ENCODE measurements at places on chromosomes 13 and 19.

DNA sequence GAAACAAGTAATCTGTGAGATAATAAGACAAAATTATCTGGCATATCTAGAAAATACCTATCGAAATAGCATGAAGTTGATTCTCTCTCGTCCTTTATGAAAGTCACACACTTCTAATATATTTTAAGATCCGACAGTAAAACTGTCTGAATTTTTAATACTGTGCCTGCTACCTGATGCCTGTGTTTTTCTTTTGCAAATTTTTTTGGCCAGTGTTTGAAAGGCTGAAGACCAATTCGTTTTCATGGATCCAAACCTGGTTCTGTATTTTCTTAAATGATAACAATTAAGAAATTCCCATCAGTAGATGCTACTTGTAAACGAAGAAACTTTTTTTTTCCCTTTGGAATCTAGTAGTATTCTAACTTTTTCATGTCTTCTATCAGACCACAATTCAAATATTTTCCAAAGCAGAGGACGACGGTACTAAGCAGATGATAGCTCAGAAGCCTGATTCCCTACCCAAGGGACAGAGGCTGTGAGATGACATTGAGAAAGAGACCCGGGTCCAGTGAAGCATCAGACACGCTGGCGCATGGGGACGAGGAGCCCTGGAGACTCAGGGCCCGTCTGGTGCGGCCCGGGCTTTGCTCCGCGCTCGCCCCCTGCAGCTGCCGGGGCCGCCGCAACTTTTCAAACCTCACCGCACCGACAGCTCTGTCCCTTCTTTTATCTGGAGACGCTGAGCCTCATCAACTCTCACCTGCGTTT, 49.5 kb upstream of the PABPC3 start:
- DNase-seq, result no peak

GRCh38 chr13:76965759-76966421, 17.6 kb downstream of the ACOD1 start:
- no peak for DNase-seq

GRCh38 chr13:75779393-75779792, 143.3 kb downstream of the LMO7 start:
- no peak for DNase-seq

- no peak for DNase-seq
Observed at GRCh38 chr13:26435646-26436045, 121.8 kb upstream of the WASF3 start.

DNA sequence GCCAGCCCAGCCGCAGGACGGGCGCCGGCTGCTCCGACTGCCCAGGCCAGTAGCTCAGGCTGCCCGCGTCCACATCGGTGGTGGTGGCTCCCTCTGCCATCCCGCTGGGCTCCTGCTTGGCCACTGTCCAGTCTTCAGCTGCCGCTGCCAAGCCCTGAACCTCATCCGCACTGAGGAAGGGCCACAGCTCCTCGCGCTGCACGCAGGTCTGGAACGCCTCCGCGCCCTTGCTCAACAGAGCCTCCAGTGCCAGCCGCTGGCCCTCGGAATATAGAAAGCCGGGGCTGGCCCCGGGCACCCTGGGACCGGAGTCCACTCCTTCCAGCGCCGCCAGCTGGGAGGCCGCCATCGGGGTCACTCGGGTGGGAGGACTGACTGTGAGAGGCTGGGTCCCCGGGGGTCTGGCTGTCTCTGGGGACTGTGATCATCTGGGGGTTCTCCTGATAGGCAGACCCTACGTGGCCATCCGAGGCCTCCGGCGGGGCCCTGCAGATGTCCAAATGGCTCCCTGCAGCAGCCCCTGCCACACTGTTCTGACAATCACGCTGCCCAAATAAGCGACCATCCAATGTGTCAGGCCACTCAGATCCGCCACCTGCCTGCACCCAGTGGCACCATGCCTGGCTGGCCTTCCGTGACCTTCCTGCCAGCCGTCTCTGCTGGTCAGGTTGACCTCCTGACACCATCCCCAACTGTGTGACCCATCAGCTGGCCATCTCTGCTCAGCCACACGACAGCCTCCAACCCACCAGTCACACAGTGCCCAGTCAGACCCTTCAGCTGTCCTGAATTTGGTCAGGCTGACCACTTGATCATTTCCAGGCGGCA, 1.6 kb downstream of the FAM83E start:
- peak; percentile 18 for DNase-seq

DNA sequence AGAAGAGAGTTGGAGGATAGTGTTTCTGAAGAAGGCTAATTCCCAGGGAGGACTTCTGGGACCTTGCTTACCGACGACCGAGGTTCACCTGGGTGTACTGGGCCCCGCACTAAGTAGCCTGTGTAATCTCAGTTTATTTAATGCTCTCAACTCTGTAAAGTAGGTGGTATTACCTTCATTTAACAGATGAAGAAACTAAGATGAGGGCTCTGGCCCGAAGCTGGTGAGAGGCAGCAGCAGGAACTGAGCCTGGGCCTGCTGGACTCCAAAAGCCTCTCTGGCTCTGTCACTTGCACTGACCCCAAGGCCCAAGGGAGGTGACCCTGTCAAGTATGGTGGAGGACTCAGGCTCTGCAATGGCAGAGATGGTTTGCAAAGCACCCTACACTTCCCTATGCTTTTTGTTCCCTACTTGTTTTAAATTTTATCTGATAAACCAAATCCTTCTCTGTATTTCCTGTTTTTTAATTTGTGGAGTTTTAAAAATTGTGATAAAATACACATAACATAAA, 50.6 kb downstream of the GGACT start:
- DNase-seq, result no peak

GRCh38 chr19:40165362-40165937, 25.8 kb upstream of the MAP3K10 start:
- no peak for DNase-seq

DNA sequence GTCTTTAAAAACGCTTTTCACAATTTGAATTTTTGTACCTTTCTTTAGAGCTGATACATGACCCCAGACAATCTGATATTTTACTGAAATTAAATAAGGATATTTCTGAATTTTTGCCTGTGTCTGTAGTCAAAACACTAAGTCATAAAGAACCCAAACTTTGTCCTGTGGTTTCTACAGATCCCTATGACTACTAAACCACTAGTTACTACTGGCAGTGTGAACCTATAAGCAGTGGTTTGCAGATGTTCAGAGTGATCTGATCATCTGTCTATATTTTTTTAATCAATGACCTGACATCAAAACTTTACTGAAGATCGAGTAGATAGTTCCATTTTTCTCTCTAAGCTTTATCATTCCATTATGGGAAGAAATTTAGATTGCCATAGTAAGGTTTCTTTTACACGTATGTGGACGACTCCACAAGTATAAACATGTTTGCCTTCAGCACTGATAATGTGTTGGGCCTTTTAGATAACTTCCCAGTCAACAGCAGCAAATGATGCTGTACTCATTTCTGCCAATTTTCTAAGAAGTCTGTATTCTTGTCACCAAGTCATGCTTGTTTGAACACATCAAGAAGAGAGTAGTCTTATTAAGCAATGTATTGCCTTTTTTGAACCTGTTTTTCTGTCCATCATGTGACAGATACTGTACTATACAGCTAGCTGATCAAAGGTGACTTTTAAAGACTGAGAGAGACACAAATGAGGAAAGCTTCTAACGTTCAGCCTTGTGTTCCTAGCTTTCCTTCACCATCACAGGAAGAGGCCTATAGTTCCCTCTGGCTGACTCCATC, 21.8 kb downstream of the POLR1D start:
- DNase-seq, result no peak

- no peak for DNase-seq
Observed at GRCh38 chr19:8690753-8691539, 7.6 kb downstream of the ACTL9 start.

- no peak for DNase-seq
Observed at GRCh38 chr19:35149463-35149862, 5.1 kb upstream of the FXYD5 start.

DNA sequence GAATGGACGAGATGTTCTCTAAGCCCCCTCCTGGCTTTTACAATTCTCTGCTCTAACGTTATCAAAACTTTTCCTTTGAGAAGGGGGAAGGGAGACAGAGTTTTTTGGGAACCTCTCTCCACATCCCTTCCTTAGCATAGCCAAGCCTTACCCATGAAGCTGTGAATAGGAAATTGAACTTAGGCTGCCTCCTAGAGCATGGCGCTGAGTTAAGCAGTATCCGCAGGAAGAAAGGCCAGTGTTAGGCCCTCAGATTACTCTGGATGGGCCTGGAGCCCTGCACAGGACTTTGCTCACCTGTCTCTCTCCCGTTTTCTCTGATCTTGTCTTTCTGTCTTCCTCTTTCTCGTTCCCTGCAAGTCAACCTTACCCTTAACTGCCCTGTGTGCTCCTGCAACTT, 39.6 kb downstream of the CYP2B6 start:
- no peak for DNase-seq

DNA sequence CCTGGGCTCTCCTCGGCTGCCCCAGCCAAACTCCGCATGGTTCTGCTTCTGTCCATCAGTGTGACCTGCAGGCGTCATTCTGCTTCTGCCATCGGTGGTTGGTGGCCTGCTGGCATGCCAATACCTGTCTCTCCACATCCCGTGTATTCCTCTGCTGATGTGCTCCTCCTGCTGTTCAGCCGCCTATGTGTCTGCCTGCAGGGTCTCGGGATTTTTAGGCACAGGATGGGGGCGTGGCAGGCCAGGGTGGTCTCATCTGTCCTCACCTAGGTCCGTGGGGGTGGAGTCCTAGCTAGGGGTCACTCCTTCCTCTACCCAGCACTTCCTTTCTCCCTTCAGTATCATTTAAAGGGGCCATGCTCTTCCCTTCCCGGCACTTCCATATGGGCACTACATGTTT, 33.0 kb upstream of the SGCG start:
- no peak for DNase-seq

DNA sequence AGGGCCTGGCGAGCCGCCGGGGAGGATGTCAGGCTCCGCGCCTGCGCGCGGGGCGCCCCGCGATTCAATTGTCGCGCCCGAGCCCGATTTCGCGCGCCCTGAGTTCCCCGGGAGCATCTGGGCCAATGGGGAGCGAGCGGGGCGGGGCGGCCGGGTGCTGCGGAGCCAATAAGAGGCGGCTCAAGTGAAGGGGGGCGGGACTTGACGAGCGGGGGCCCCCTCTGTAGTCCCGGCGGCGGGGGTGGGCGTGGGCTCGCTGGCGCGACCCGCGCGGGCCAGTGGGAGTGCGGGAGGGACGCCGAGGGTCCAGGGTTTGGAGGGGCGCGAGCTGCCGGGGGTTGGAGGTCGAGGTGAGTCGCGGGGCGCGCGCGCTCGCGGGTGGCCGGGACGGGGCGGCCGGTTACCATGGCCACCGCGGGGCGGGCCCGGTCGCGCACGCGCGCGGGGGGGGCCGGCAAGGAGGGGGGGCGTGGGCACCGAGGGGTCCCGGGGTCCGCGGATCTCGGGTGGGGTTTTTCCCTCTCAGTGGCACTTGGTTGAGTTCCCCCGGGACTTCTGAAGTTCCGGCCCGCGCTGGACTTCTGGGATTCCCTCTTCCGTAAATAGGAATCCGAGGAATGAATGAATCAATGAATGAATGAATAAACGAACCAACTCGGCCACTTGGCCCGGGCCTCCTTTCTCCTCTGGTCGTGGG, 744 bp downstream of the UHRF1 start:
- peak; percentile 84 for DNase-seq

DNA sequence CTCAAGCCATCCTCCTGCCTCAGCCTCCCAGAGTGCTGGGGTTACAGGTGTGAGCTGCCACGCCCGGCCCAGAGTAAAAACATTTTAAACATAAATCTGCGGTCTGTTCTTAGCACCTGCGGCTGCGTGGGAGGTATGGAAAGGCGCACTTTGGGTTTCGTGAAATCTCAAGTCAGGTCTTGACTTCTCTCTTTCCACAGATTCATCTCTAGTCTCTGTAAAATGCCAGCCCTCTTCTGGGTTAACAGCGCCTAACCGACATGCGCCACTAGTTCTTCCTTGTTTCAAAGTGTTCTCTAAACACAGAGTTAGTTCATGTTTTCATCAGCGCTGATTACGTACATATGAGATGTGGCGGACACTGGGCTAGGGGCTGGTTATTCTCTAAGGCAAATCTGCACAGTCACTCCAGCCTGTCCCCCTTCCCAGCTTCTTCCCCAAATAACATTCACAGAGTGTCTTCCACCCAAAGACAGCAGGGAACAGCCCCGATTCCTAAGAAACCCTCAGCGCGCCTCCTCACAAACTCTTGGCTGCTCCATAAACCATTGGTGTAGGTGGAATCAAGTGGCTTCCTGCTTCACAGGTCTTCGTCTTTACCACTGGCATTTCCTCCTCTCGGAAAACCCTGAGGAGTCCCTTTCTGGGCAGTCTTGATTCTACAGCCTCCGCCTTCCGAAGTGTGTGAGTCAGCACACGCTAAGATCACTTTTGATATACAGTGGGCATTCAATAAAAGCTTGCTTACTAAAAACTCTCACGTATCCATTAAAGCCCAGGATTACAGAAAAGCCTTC, 1.4 kb downstream of the PARP4 start:
- peak; percentile 78 for DNase-seq
